ENCODE measurements at places on chromosomes 12 and 14.
A peak's percentile ranks its signal among the peaks of the same experiment; 100 is the strongest.

DNA sequence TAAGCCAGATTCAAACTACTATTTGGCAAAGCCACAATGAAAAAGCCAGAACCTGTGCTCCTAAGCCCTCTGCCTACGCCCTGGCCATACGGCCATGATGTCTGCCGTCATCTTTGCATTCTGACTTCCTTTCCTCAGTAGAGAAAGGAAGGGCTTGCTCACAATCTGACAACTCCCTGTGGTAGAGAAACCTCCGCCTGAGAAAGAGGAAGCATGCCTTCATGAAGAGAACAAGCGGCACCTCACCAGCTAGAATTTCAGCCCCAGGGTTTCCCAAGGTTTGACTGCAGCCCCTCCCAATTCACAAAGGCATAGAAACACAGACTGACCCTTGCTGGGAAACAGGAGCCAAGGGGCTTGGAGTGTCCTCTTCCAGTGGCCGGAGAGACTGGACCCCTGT is 25.7 kb downstream of the TEP1 start:
- DNase-seq: no peak

DNA sequence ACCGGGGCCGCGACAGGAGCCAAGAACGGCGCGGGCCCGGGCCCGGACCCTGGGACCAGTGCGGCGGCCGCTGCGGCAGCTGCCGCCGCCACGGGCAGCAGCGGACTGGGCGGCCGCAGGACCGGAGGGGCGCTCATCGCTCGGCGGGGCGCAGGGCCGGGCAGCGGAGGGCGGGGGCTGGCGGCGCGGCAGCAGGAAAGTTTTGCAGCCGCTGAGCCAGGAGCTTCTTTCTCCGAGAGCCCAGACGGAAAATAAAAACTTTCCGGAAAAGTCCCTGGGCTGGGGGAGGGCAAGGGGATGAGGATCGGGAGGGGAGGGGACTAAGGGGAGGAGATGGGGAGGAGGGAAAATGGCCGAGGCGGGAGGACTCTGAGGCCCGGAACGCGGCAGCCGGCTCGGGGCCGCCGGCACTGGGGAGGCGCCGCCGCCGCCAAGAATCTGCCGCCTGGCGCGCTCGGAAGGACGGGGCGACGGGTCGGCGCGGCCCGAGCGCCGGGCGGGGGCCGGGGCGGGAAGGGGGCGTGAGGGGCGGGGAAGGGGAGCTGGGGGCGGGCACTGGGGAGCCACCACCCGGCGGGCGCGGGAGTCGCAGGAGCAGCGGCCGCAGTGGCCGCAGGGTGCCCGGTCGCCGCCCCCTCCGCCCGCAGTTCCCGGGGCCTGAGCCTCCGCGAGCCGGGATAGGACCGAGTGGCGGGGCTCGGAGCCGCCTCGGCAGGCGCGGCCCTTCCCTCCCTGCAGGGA is at the start of gene PRKD1:
Gene PRKD1, minus strand, starts transcription at position 472 of the 741 bp plus-strand sequence.
- DNase-seq: peak; percentile 53

DNA sequence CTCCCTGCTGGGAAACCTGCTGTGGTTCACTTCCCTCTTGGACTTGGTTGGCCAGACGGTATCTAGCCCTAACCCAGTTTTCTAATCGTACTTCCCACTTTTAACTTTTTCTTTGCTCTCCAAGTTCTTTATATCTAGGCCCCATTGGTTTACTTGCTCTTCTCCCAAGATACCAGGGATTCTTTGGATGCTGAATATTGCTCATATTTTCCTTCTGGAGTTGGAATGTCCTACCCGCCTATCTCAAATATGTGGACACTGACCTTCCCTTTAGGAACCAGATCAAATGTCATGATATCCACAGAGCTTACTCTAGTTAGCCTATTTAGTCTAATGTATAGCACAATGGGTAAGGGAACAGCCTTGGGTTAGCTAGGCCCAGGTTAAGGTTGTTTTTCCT is 228.6 kb downstream of the DACT1 start:
- DNase-seq: no peak

DNA sequence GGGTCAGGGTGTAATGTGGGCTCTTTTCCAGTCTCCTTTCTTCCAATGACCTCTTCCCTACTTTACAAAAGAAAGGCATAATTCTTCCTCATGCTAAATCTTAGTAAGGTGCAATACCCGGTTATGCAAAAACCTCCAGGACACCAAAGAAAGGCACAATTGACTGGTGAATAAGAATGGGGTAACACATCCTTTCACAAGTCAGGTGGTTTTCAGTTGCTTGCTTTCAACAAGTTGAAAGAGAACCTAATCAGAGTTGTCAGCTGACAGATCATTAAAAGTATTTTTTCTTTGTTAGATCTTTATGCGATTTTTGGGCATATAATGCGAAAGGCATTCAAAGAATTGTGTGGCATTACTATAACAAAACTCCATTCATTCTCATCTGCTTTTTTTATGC is 1.3 kb upstream of the AEBP2 start:
- DNase-seq: no peak

DNA sequence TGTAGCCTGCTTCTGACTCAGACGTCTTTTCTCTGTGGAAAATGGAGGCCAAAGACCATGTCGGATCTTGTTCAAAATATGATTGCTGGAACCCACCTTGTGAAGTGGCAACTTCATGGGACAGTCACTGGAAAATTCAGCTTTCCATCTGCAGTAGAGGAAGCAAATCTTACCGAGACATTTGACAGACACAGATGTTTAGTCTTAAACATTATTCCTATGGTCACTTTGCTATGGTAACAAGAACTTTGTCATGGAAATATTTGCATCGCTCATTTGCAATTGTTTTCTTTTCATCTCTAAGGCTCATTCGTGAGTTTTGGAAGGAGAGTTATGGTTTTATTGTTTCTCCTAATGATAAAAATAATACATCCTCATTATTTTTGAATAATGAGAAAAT is 98.3 kb upstream of the HIF1A start:
- no peak for DNase-seq

GRCh38 chr12:50326590-50327284 is 43.4 kb upstream of the LIMA1 start:
- DNase-seq: no peak

- DNase-seq: no peak
Observed at GRCh38 chr12:49930515-49931288, 19.8 kb upstream of the AQP2 start.

Data from liver (tissue), 10 donors.